ENCODE measurements at places on chromosomes 11 and 22.

- peak; percentile 99 for DNase-seq
Measured at GRCh38 chr11:128026596-128026995, 560.8 kb downstream of the ETS1 start.

- peak; percentile 53 for DNase-seq
Measured at GRCh38 chr11:96272529-96273222, 70.3 kb downstream of the MAML2 start.

DNA sequence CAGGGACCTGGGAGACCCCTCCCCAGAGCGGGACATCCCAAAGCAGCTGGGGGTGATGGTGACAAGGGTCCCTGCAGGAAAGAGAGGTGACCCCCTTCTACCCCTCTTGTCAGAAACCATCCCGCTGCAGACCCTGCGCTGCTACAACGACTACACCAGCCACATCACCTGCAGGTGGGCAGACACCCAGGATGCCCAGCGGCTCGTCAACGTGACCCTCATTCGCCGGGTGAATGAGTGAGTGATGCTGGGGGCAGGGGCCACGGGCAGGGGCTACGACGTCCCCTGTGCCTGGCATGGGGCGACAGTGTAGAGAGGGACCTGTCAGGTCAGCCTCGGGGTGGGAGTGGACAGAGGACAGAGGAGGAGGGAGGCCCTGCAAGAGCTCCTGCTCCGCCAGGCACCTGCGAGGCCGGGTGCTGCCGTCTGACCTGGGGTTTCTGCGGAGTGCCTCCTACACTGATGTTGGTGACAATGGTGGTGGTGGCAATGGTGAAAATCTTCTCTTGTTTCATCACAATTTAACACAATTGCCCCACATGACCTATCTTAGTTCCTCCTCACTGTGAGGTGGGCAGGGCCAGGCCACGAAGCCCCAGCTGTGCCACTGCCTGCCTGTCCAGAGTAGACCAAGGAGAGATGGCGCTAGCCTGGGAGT is 9.8 kb downstream of the CSF2RB start:
- DNase-seq = no peak

GRCh38 chr11:44228379-44228778 is 81.6 kb downstream of the ALX4 start:
- DNase-seq = no peak

DNA sequence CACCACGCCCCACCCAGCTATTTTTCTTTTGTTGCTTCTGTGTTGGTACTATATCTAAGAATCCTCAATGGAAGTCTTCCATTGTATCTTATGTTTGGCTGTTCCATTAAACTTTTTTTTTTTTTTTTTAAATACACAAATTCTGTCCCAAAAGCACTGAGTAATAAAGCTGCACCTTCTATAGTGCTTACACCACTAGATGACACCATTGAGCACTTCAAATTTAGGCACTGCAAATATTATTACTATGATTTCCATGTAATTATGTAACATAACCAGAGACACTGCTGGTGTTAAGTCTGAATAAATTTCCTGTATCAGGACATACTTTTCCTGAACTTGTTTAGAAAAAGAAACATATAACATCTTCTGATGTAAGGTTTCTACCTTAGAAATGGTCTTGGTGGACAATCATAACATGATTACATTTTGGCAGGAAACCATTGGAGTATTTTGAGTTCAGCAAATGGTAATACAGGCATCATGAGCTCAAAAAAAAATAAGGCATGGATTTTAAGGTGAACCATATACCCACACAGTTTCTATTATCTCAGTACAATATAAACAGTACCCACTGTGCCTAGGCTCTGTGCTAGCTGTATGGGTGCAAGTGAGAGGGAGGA is 110.5 kb downstream of the ATG16L2 start:
- DNase-seq = peak; percentile 68

DNA sequence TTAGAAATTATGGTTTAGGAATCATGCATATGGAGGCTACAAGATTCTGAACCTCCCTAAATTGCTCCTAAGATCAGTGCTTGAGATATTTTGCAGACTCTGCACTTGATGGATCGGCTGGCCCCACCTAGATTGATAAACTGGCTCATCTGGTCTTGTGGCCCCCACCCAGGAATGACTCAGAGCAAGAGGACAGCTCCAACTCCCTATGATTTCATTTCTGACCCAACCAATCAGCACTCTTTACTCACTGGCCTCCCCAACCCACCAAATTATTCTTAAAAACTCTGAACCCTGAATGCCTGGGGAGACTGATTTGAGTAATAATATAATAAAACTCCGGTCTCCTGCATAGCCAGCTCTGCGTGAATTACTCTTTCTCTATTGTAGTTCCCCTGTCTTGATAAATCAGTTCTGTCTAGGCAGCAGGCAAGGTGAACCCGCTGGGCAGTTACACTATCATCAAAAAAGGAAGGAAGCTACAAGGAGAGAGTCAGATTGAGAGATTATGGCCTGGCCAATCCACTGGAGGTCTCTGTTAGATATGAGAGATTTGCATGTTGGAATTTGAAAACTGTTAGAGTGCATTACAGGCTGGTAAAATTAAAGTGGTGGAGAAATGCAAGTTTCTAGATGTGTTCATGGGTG is 245.8 kb downstream of the CSNK2A3 start:
- DNase-seq = no peak

DNA sequence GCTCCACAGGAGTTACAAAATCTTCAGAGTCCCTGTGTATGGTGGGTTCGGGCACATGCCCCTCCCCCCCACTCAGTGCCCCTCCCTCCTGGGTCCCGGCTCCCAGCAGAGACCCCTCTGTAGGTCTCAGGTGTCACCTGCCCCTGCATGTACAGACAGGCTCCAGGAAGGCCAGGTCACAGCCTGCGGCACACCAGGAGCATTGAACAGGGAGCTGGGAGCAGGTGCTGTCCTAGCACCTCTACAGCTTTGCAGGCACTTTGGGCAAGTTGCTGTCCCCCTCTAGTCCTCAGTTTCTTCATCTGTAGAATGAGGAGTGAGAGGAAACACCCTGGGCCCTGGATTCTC is 80.1 kb upstream of the RTL6 start:
- DNase-seq = no peak

DNA sequence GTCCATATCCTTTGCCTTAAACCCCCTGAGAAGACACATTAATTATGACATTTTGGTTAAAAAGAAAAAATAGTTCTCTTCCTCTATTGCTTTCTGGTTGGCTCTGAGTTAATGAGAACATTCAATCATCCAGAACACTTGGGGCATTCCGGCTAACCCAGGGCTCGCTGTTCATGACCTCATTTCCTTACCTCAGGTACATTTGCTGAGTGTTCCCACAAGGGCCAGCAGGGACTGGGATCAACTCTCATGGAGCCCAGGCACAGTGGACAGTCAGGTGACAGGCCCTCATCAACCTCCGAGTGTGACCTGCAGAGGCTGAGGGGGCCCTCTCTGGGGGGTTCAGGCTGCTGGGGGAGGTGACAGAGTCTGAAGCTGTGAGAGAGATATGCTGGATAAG is 98.9 kb downstream of the MYO18B start:
- no peak for DNase-seq

GRCh38 chr11:33703788-33704187 is 3.2 kb upstream of the C11orf91 start:
- DNase-seq = peak; percentile 71

- DNase-seq = no peak
Measured at GRCh38 chr11:85355921-85356320, 271.2 kb downstream of the DLG2 start.

- no peak for DNase-seq
Measured at GRCh38 chr11:77051511-77051910, 15.3 kb upstream of the CAPN5 start.

GRCh38 chr11:85619499-85619898 is 7.6 kb downstream of the DLG2 start:
- no peak for DNase-seq

DNA sequence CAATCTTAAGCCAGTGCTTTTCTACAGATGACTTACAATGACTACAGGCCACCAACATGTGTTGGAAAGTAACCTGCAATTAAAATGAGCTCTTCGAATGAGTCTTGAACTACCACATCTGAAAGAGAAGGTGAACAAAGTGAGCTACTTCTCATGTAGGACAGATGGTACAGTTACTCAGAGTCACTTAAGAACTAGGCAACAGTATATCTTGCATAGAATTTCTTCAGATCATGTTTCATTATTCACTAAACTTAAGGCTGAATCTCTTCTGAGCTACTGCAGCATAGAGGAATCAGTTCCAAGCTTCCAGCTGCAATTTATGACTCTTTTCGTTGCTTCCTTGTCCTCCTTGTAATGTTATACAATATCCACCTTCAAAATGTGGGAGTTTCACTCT is 270.9 kb downstream of the TTC28 start:
- no peak for DNase-seq

- no peak for DNase-seq
Measured at GRCh38 chr22:43129426-43130425, 13.5 kb downstream of the MCAT start.

- no peak for DNase-seq
Measured at GRCh38 chr22:20408891-20409290, 14.9 kb downstream of the ZNF74 start.

DNA sequence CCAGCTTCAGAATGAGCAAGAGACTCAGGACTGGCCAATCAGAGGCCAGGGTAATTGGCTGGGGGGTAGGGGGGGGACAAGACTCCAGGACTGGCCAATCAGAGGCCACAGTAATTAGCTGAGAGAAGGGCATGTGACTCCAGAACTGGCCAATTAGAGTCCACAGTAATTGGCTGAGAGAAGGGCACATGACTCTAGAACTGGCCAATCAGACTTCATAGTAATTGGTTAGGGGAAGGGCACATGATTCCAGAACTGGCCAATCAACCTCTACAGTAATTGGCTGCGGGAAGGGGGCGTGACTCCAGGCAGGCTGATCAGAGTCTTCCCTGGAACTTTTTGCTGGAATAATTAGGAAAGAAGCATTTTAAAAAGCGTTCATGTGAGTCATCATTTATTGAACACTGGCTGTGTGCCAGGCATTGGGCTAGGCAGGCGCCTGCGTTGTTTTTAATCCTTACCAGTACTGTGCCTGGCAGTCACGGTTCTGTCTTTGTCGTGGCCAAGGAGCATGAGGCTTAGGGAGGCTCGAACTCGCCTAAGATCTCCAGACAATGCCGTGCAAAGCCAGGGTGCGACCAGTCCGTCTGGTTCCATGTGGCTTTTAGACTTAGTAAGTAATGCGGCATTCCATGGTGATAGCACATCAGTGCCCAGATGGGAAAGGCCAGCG is 508.1 kb downstream of the TBC1D22A start:
- no peak for DNase-seq

DNA sequence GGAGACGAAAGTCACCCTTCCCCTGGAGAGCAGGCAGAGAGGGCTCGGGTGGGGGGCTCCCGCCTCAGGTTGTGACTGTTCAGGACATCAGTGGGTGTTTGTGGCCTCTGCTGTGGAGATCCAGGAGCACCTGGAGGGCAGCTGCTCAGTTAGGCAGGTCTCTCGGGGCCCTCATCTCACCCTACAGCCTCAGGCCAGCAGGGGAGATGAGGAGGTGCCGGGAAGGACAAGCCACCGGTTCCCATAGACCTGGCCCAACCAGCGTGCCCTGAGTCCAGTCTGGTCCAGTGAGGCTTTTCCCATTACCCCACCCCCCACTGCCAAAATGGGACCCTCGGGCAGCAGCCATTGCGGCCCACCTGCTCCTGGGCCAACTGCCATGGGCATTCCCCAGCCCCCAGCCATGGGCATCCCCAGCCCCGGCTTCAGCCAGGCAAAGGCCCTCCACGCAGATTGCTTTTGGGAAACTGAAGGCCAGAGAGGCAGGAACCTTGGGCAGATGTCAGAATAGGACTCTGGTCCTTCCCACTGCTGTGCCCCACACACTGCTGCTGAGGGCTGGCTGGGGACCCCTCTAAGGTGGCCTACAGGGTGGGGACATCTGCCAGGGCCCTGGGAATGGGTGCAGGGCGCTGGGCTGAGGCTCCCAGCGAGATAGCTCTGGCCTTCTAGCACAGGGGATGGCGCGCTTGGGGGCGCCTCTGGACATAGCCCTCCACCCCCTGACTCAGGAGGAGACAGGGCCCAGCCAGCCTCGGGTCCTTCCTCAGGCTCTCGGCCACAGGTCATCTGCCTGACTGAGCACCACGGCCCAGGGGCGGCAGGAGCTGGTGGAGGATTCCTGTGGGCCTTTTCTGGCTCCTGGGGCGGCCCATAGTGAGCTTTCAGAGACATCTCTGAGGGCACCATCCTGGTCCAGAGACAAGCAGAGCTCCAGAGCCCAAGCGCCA is 4.8 kb downstream of the PIM3 start:
- no peak for DNase-seq

- DNase-seq = no peak
Measured at GRCh38 chr22:35069541-35069940, 3.6 kb downstream of the ISX start.

DNA sequence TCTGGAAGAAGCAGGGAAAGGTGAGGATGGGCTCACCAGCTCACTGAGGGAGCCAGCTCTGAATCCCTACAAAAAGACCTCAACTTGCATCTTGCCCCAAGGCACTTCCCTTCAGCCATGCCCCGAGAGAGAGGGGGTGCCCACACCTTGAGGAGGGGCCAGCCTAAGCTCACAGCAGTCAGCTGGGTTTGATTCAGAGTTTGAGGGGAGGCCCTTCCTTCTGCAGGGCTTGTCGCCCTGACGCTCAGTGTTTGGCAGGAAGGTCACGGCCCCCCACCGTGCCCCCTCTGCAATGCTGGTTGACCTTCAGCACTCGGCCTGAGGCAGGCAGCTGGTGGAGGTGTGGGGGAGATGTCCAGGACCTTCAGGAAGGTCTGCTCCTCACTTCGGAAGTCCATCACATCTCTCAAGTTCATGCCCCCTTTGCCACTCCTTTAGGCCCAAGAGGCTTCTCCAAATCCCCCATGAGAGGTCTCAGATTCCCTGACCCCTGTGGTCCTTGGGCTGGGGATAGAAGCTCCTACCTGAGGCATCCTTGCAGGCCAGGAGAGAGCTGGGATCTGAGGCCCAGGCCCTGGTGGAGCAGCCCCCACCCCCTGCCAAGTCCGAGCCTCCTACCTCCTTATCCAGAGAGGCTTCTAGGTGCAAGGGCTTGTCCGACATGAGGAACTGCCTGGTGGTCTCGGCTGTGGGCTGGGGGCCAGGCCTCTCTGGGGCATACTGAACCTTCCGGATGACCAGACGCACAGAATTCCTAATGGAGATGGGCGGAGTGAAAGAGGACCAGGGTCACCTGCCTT is 37.6 kb downstream of the TPBGL start:
- no peak for DNase-seq

DNA sequence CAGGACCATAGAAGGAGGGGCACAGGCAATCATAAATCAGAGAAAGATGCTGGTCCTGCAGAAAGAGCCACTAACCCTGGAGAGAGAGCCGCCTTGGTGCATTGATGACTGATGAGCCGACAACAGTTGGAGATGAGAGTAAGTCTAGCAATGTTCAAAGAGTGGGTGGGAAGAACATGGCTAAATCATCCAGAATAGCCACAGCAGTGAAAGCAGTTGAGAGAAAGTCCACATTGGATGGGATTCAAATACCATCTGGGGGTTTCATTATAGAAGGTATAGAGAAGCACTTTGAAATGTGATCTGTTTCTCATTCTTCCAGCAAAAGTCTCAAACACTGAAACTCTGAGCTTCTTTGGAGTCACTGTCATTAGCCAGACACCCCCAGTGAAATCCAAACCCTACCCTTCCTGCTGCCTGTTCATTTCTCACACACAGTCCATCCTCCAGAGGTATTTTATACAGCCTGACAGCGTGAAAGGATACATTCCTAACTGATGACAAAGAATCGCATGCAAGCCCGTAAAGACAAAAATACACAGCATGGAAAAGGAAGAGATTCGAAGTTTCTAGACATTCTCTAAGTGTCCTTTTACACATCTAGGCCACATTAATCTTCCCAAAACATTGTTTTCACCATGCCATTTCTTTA is 303.1 kb upstream of the MPPED2 start:
- DNase-seq = peak; percentile 7
